ENCODE measurements at places on chromosomes 16 and 17.

DNA sequence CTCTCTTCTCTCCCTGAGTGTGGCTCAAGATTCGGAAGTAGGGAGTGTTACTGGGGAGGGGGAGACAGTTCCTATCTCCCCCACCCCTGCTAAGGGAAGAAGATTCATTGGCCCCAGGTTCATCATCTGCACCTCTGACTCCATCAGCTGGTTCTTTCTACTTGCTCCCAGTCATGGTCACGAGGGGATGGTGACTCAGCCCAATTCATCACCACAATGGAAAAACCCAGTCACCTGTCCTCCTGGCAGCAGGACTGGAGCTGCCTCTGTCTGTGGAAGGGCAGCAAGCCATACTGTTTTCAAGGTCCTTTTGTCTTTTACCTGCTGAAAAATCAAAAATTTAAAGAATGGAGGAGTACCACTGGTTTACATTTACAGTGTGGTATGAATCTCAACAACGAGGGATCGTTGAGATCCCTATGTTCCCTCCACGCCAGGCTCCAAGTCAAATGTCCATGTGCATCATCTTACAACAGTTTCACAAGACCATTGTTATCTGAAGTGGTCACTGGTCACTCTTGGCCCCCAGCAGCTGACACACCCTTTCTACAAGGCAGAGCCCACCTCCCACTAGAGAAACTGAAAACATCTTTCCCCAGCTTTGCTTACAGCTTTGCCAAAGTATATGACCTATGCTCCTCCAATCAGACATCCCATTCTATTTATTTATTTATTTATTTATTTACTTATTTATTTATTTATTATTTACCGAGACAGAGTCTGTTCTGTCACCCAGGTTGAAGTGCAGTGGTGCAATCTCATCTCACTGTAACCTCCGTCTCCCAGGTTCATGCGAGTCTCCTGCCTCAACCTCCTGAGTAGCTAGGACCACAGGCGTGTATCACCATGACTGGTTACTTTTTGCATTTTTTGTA, 40.4 kb upstream of the NDRG4 start:
- H3K4me3 ChIP-seq: no peak overlapping the region
- H3K36me3 ChIP-seq: no peaks in the 10 kb centered on the region
- no peak overlapping the region for H3K27ac ChIP-seq

GRCh38 chr16:14562691-14563491, 67.2 kb downstream of the PARN start:
- no peak overlapping the region for H3K27ac ChIP-seq
- H3K36me3 ChIP-seq: peaks cover 7% of the 10 kb centered on the region
- H3K4me3 ChIP-seq: no peak overlapping the region
- no peak for DNase-seq

- no peak for DNase-seq
- H3K4me1 ChIP-seq: peaks cover 19% of the 10 kb centered on the region
- H3K4me3 ChIP-seq: no peak overlapping the region
- H3K27ac ChIP-seq: no peak overlapping the region
- H3K27me3 ChIP-seq: no peaks in the 10 kb centered on the region
Observed at GRCh38 chr17:82587234-82588086, 60.8 kb downstream of the WDR45B start.

- H3K4me3 ChIP-seq: no peak overlapping the region
- H3K36me3 ChIP-seq: no peaks in the 10 kb centered on the region
- H3K27ac ChIP-seq: no peak overlapping the region
- DNase-seq: peak; percentile 41
Observed at GRCh38 chr16:75471723-75472633, 7.5 kb upstream of the TMEM170A start.

- no peaks in the 10 kb centered on the region for H3K27me3 ChIP-seq
- peak; percentile 52 for DNase-seq
- peaks cover 60% of the 10 kb centered on the region for H3K4me1 ChIP-seq
- peak overlapping the region; percentile 94 for H3K27ac ChIP-seq
Observed at GRCh38 chr16:69131839-69132423, 457 bp downstream of the CHTF8 start.

DNA sequence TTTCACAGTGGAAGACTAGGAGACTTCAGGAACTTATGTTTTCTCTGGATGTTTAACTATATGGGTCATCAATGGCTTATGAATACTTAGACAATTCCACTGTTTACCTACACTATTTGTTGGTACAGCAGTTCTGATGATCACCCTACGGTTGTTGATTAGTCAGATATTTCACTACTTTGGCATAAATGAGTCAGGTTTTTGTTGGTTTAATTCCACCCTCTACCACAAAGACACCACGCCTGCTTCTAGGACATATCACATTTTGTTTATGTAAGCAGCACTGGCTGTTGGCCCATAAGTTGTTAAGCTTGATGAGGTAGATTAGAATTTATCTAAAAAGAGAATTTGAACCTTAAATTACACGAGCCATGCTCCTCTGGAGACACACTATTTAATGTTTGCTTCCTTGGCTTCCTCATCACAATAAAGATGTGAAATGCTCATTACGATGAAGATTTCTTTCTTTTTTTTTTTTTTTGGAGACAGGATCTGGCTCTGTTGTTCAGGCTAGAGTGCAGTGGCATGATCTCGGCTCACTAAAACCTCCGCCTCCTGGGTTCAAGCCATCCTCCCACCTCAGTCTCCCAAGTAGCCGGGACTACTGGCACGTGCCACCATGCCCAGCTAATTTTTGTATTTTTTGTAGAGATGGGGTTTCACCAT, 4.3 kb downstream of the GDE1 start:
- H3K27ac ChIP-seq: no peak overlapping the region
- peaks cover 58% of the 10 kb centered on the region for H3K4me1 ChIP-seq
- no peaks in the 10 kb centered on the region for H3K36me3 ChIP-seq
- H3K4me3 ChIP-seq: no peak overlapping the region
- DNase-seq: no peak

DNA sequence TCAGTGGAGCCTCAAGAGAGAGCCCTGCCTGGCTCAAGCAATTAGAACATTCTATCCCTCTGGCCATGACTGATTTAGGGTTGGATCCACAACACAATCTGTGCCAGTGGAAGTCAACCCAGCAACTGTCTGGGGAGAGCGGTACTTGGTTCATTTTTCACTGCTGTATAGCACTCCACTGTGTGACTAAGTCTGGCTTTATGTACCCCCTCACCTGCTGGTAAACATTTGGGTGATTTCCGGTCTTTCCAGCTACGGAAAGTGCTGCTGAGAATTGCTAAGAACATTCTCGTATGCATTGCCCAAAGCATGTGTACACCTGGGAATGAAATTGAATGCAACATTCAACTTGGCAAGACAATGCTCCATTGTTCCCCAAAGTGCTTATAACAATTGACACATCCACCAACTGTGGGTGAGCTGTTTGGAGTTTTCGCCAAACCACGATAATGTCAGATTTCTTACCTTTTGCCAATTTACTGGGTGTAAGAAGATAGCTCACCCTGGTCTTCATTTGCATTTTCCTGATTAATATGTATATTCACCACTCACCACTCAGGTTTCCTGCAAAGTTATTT, 63.5 kb upstream of the MED9 start:
- peaks cover 26% of the 10 kb centered on the region for H3K4me1 ChIP-seq
- H3K4me3 ChIP-seq: no peak overlapping the region
- no peak overlapping the region for H3K27ac ChIP-seq
- H3K27me3 ChIP-seq: no peaks in the 10 kb centered on the region
- no peak for DNase-seq

GRCh38 chr16:46844771-46845170, 13.8 kb upstream of the C16orf87 start:
- H3K27me3 ChIP-seq: peaks cover 13% of the 10 kb centered on the region
- H3K36me3 ChIP-seq: peaks cover 6% of the 10 kb centered on the region
- no peaks in the 10 kb centered on the region for H3K4me1 ChIP-seq
- H3K27ac ChIP-seq: no peak overlapping the region
- DNase-seq: no peak

GRCh38 chr17:50137042-50137441, 7.1 kb upstream of the SAMD14 start:
- no peak overlapping the region for H3K27ac ChIP-seq
- no peaks in the 10 kb centered on the region for H3K27me3 ChIP-seq
- H3K4me3 ChIP-seq: no peak overlapping the region
- peaks cover 5% of the 10 kb centered on the region for H3K36me3 ChIP-seq

DNA sequence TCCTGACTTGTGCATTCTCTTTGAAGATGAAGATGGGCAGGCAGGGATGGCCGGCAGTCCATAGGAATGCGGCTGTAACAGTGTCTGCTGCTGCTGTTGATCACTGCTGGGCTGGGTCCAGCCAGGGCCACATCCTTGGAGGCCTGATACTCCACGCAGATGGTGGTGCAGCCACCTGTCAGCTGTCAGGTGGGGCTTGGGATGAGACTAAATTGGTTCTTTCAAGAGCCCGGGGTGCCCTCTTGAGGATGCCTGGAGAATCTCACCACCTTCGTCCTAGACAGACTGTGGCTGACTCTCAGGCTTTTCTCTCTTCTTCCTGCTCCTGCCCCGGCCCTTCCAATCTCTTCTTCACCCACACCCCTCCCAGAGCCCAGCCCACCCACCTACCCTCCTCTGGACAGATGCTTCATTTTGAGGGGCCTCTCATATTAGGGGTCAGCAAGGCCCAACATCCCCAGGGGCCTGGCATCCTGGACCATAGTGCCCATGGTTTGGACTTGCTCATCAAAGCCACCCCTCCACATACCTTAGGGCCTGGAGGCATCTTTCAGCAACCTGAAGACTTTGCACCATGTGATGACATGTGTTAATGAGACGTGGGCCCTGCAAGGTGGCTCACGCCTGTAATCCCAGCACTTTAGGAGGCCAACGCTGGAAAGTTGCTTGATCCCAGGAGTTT, 19.1 kb downstream of the OSBPL7 start:
- H3K27ac ChIP-seq: no peak overlapping the region
- DNase-seq: peak; percentile 55
- H3K27me3 ChIP-seq: peaks cover 1% of the 10 kb centered on the region
- H3K4me1 ChIP-seq: no peaks in the 10 kb centered on the region
- no peaks in the 10 kb centered on the region for H3K36me3 ChIP-seq

DNA sequence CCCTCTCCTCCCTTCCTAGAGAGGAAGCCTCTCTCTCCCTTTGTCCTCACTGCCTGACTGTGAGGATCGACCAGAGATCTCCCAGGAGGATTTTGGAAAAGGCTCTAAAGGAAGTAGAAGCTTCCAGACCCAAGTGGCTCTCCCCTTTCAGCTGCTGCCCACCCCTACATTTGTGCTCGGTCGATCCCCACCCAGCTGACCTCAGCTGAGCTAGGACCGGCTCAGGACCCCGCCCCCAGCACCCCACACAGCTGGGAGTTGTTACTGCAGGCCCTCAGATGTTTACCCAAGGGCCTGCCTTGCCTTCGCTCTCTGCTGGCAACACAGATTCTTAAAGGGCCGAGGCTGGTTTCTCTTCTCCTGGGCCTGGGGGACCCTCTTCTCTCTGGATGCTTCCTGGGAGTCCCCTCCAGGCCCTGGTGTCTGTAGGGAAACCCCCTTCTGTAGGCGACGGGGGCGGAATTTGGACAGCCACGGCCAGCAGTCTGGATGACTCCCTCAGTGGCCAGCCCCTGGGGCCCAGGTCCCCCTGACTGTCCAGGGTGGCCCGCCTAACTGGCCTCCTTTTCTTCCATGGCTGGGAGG, 26.9 kb upstream of the TIMP2 start:
- no peak overlapping the region for H3K4me3 ChIP-seq
- no peaks in the 10 kb centered on the region for H3K4me1 ChIP-seq
- no peaks in the 10 kb centered on the region for H3K27me3 ChIP-seq
- no peak for DNase-seq
- no peaks in the 10 kb centered on the region for H3K36me3 ChIP-seq

GRCh38 chr17:493666-494065, 141.1 kb upstream of the RPH3AL start:
- H3K4me3 ChIP-seq: no peak overlapping the region
- no peak for DNase-seq
- no peaks in the 10 kb centered on the region for H3K36me3 ChIP-seq
- H3K27me3 ChIP-seq: no peaks in the 10 kb centered on the region
- peaks cover 63% of the 10 kb centered on the region for H3K4me1 ChIP-seq
- peak overlapping the region; percentile 80 for H3K27ac ChIP-seq

DNA sequence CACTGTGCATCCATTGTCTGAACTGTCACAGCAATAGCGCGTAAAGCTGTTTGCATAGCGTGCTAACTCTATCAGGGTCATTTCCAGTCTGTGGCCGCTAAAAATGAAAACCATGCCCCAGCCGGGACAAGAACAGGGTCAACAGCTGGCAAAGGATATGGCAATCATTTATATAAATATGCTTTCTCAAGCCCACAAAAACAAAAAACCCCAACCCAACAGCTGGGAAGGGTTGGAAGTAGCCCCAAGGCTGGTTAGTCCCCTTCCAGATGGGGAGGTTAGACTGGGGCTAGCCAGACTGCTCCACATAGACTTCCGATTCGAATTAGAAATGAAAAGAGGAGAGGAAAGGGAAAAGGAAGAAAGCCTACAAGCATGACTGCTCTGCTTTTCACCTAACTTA, 203.3 kb upstream of the TBX2 start:
- H3K27ac ChIP-seq: no peak overlapping the region
- no peak overlapping the region for H3K4me3 ChIP-seq
- H3K36me3 ChIP-seq: no peaks in the 10 kb centered on the region
- H3K27me3 ChIP-seq: no peaks in the 10 kb centered on the region
- no peaks in the 10 kb centered on the region for H3K4me1 ChIP-seq

DNA sequence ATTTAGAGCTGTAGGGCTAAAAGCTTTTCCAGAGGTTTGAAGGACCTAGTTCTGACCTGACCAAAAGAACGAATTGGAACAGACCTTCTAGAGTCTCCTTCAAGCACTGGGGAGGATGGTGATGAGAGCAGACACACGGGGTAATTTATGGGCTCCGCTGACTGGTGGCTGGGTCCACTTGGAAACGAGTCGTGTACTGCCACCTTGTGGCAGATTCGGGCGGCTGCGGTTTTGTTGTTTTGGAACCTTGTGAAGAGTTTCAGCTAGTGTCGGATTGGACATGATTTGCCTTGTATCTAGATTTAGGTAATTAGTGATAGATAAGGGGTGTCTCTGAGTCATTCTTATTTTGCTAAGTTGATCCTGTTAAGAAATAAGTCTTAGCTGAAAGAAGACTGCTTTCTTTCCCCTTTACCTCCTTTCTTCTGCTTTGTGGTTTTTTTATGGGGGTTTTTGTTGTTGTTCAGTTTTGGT, 98.9 kb downstream of the AATF start:
- H3K36me3 ChIP-seq: peaks cover 45% of the 10 kb centered on the region
- no peaks in the 10 kb centered on the region for H3K27me3 ChIP-seq
- peaks cover 21% of the 10 kb centered on the region for H3K4me1 ChIP-seq
- H3K27ac ChIP-seq: no peak overlapping the region

GRCh38 chr17:82493226-82493781, 26.2 kb upstream of the FOXK2 start:
- no peaks in the 10 kb centered on the region for H3K27me3 ChIP-seq
- H3K4me1 ChIP-seq: peaks cover 27% of the 10 kb centered on the region
- no peak for DNase-seq
- H3K36me3 ChIP-seq: no peaks in the 10 kb centered on the region
- no peak overlapping the region for H3K4me3 ChIP-seq

- DNase-seq: no peak
- H3K27me3 ChIP-seq: no peaks in the 10 kb centered on the region
- no peaks in the 10 kb centered on the region for H3K4me1 ChIP-seq
- H3K36me3 ChIP-seq: peaks cover 5% of the 10 kb centered on the region
- H3K27ac ChIP-seq: no peak overlapping the region
Observed at GRCh38 chr17:13996276-13996675, 73.0 kb upstream of the COX10 start.

- H3K27ac ChIP-seq: peak overlapping the region; percentile 96
- peak overlapping the region; percentile 71 for H3K4me3 ChIP-seq
- no peak for DNase-seq
- H3K4me1 ChIP-seq: peaks cover 58% of the 10 kb centered on the region
Observed at GRCh38 chr16:57529391-57530103, 6.8 kb downstream of the CCDC102A start.

All from naive thymus-derived CD8-positive, alpha-beta T cell (primary cell).